Vagina (tissue), 2 donors: ENCODE measurements at places on chromosomes 4 and X.

GRCh38 chrX:85089321-85089840, 85.7 kb downstream of the APOOL start:
- DNase-seq, result no peak

DNA sequence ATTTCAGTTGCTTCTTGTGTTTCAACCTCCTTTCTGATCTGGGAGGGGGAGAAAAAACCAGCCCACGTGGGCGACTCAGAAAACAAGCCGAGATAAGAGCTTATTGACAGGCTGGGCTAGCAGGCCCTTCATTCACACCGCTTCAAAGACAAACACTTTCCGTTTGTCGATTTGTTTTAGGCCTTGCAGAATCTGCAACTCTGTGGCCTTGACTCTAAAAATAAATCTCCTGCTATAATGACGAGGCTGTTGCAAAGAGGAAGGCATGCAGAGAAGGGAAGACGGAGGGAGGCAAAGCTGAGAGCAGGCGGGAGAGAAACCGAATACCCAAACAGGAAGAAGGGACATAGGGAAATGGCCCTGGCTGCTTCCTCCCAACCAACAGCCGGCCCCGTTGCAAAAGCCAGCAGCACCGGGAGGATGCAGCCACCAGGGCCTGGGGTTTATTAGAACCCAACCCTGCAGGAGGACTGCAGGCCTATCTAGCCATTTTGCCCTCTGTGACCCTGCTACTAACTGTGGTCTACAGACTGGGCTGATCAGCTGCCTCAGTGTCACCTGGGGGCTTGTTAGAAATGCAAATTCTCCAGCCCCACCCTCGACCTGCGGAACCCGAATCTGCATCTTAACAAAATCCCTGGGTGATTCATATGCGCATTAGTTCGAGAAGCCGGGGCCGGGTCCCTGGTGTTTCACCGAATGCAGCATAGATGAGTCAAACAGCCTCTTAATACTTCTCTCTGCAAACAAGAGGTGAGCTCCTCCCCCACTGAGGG, 325.5 kb downstream of the BCOR start:
- DNase-seq, result no peak

DNA sequence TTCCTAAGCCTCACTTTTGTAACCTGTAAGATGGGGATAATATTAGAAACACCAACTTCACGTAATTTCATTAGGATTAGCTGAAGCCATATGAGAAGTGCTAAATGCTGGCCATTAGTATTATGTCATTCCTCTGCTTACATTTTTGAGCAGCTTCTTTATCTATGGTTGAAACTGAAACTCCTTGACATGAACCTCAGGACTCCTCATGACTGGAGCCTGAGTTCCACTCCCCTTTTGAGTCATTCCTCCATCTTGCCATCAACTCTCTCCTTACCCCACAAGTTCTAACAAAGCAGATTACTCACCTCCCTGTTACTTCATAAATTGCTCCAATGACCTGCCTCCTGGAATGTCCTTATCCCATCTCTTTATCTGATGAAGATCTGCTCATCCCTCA, 123.2 kb upstream of the KCNIP4 start:
- DNase-seq, result no peak

GRCh38 chrX:128396601-128397000, 344.4 kb upstream of the ACTRT1 start:
- DNase-seq, result no peak

GRCh38 chr4:125432078-125432477, 117.3 kb downstream of the FAT4 start:
- no peak for DNase-seq

DNA sequence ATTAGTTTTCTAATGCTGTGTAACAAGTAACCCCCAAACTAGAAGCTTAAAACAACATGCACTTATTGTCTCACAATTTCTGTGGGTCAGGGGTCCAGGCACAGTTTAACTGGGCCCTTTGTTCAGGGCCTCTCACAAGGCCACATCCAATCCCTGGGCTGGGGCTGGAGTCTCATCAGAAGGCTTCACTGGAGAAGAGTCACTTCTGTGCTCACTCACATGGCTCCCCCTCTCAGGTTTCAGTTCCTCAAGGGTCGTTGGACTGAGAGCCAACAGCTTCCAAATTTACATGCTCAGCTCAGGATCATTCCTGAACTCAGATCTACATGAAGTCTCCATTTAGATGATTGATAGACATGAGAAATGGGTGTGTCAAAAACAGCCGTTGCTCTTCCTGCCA, 77.1 kb downstream of the EVC start:
- no peak for DNase-seq

DNA sequence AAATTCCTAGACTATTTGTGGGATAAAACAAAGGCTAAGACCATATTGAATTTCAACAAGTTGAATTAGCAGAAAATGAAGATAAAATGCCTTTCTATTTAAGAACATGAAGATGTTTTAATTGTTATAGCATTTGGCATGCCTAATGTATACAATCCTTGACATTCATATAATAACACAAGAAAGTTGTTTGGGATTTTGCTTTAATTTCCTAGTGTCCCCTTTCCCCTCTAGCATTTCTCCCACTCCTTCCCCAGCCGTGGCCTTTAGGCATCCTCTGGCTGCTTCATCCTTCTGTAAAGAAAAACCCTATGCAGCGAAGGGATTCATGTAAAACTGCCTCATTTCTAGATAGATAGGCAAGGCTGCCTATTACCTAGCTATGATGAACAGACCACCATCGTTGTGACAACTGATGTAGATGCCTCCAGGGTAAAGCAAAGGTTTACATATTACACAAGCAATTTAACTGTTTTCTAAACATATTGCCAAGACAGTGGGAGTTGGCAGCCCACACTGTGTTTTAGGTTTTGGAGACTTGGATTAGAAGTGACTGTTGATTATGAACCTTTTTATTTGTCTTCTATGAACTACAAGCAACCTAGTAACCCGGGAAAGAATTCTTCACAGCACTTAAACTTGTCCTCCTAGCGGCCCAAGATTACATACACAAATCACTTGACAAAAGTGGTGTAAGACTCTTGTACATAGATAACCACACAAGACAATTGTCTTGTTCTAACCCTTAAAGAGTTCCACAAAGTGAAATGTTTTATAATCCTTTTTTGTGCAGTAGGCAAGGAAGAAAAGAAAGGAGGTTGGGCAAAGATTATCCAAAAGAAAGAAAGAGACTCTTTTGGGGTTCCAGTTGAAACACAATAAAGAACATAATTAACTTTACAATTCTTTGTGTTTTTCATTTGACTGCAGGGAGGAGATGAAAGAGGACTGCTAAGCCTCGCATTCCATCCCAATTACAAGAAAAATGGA, 59.9 kb downstream of the HHIP start:
- no peak for DNase-seq

- no peak for DNase-seq
Measured at GRCh38 chr4:7121866-7122653, 54.2 kb upstream of the GRPEL1 start.

DNA sequence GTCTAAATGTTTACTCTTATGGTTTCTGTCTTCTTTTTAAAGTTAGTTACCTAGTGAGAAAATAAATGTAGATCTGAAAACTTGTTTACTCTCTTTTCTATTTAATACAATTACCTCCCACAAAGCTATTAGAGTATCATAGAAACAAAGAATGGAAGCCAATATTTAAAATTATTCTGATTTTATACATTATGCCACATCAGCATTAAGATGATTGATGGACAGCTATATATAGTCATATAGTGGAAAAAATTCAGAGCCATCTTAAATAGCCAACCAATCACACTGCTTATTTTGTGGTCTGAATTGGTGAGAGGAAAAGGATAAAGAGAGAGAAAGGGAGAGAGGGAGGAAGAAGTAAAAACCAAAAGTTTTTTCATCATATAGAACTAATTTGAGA, 1101.8 kb downstream of the PCDH19 start:
- no peak for DNase-seq

DNA sequence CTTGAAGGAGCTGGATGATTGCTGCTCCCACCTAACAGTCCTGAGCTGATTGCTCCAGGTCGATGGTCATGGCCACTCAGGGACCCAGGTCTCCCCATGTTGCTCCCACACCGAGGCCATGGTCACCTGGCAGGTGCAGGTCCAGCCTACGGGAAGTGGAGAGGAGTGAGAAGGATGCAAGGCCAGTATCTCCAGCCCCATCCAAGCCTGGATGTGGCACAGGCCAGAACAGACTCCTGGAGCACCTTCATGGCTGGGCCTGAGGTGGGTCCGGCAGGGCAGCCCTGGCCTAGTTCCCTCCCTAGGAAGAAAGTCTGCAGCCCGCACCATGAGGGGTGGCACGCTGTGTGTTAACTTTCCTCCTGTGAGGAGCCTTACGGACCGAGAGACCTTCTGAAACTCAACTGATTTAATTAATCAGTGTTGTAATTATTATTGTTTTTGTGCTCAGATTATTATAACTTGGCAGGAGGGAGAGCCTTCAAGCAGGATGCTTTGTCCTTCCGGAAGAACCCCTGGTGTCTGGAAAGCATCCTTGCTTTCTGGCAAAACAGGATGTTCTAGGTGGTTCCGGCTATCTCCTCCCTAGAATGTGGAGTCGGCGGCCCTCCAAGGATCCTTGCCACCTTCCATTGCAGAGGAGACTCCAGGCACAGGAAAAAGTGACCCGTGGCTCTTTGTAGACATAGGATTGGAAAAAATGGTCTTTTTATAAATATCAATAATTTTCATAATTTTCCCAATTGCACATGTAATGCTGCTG, 92.3 kb upstream of the ADRA2C start:
- DNase-seq, result no peak

- DNase-seq, result no peak
Measured at GRCh38 chr4:52235552-52236201, 184.6 kb downstream of the SPATA18 start.

- no peak for DNase-seq
Measured at GRCh38 chrX:11499076-11500044, 166.4 kb downstream of the ARHGAP6 start.

- DNase-seq, result no peak
Measured at GRCh38 chrX:39067866-39068265, 266.6 kb downstream of the MID1IP1 start.

DNA sequence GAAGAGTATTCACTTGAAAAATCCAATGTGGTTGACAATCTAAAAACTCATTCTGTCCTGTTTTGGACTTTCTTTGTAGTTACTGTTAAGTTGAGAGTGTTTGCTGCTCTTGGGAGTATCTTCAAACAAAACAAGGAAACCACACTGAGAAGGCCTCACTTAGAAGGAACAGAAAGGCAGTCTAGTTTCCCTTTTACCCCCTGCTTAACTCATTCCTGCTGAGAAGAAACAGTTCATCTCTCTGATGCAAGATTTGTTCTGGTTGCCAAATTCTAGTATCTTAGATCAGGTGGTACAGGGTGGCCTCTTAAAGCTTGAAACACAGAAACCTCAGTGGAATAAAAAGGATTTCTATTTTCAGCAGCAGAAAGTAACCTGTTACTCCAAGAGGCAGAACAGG, 41.4 kb downstream of the GUCY2F start:
- no peak for DNase-seq

DNA sequence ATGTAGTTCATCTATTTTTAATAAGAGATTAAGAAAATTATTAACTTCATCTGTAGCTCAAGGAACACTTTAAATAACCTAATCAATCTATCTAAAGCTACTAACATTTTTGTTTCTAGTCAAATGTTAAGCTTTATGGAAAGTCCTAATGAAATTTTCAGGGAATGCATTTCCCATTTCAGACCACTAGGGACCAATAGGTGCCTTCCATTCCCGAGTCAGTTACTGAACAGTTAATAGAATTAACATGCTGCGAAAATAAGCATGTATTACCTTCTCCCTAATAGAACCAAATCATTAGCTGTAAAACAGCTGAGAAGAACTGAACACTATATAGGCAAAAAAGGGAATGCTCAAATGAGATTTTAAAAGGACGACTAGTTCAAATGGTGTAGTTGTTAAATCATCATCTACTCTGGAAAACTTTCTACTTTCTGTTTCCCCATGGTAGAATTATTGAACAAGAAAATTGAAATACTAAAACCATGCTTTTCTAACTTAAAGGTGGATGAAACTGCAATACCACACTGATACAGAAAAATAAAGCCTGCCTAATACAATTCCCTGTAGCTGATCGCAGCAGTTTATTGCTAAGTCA, 22.5 kb downstream of the STX18 start:
- no peak for DNase-seq

DNA sequence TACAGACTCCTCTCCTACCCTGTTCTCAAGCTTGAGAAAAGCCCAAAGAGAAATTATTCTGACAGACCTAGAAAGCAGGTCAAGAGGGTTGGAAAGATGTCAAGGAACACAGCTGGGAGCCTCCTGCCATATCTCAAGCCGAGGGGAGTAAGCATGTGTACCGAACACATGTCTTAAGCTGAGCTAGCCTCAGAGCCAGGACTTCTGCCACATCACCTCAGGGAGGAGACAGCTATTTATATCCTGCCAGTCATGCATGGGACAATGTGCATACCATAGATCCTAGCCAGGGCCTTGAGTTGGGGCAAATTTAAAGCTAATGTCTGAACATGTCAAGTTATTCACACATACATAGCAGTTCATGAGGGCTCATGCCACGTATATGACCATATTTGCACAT, 11.8 kb downstream of the TMEM31 start:
- DNase-seq, result no peak

DNA sequence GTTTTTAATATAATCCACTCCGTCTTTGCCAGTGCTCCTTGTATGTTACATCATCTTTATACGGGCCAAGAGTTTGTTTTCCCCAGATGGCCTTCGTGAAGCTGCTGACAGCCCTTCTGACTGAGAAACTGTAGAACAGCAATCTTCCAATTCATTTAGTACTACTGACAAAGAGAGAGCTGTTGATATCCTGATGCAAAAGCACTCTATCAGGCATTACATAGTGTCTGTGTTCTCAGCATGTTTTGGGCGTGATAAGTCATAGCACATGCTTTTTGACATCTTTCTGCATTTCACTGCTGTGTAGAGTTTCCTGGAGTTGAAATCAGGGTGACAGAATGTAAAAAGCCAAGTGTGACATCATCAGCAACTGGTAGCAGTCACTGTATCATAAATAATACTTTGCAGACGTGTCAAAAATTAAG, 746.3 kb upstream of the FAM241A start:
- DNase-seq, result no peak

- no peak for DNase-seq
Measured at GRCh38 chr4:141977433-141977832, 341.1 kb downstream of the IL15 start.

GRCh38 chrX:95059909-95060308, 1385.9 kb downstream of the FAM133A start:
- no peak for DNase-seq

GRCh38 chr4:22021106-22021505, 72.5 kb upstream of the KCNIP4 start:
- no peak for DNase-seq

- no peak for DNase-seq
Measured at GRCh38 chr4:87120411-87121162, 99.8 kb downstream of the KLHL8 start.

DNA sequence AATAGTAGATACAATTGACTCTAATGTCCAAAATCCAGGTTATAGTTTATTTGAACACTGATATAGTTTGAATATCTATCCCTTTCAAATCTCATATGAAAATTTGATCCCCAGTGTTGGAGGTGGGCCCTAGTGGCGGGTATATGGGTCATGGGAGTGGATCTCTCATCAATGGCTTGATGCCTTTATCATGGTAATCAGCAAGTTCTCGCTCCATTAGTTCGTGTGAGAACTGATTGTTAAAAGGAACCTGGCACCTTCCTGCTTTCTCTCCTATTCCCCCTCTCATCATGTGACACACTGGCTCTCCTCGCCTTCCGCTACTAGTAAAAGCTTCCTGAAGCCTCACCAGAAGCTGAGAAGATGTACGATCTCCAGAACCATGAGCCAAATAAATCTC, 70.1 kb downstream of the UNC5C start:
- DNase-seq, result no peak
